ENCODE measurements at places on chromosomes 12 and 14. TPM values are rescaled to one million over a fixed set of nuclear protein-coding genes. Genes with fewer than 3 reads are reported as not detected.

- no peak for DNase-seq
Observed at GRCh38 chr14:67579040-67579439, 21.0 kb downstream of the PIGH start.

DNA sequence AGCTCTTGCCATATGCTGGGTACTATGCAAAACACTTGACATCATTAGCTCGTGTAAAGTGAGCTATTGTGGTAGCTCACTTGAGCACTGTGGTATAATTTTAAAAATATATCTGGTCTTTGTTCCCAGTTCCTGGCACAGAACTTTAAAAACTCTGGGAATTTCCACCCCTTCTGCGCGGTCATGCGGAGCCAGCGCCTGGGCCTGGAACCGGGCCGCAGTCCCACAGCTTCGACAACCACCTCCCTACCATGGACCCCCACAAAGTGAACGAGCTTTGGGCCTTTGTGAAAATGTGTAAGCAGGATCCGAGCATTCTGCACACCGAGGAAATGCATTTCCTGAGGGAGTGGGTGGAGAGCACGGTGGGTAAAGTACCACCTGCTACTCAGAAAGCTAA lies 123.1 kb downstream of the NUAK1 start:
- DNase-seq = no peak

DNA sequence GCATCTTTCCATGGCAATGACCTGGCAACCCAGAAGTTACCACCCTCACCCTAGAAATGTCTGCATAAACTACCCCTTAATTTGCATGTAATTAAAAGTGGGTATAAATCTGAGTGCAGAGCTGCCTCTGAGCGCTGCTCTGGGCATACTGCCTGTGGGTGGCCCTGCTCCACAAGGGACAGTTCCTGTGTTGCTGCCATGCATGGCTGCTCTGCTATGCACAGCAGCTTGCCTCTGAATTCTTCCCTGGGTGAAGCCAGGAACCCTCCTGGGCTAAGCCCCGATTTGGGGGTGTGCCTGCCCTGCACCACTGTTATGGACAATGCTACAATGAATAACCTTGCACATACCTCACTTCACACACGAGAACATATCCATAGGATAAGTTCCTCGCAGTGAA lies 35.7 kb upstream of the GPR132 start:
- no peak for DNase-seq

- DNase-seq = no peak
Observed at GRCh38 chr12:124853781-124854636, 9.7 kb downstream of the SCARB1 start.

GRCh38 chr14:93712079-93712837 lies 76.0 kb downstream of the PRIMA1 start:
- no peak for DNase-seq

- DNase-seq = no peak
Observed at GRCh38 chr14:85061256-85061655, 468.7 kb upstream of the FLRT2 start.

DNA sequence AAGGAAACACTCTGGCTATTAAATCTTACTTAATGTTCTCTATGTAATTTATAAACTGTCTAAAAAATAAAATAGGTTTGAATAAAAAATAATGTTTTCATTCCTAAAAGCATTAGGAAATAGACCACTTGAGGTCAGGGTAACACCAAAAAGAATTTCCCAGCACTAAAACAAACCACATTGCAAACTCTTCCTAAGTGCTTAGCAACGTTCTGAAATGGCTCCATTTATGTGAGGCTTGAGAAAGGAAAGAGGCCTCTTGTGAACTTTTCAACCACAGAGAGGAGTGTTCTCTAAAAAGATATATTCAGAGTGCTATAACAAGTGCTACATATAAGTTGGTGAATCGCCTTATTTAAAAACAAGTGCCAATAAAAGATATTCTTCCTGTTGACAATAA lies 42.7 kb downstream of the ALX1 start:
- no peak for DNase-seq

GRCh38 chr12:67714648-67715047 lies 66.1 kb downstream of the DYRK2 start:
- DNase-seq = no peak

- no peak for DNase-seq
Observed at GRCh38 chr12:84604551-84604950, 308.0 kb downstream of the SLC6A15 start.

- no peak for DNase-seq
Observed at GRCh38 chr12:52637299-52637698, 14.7 kb downstream of the KRT2 start.

DNA sequence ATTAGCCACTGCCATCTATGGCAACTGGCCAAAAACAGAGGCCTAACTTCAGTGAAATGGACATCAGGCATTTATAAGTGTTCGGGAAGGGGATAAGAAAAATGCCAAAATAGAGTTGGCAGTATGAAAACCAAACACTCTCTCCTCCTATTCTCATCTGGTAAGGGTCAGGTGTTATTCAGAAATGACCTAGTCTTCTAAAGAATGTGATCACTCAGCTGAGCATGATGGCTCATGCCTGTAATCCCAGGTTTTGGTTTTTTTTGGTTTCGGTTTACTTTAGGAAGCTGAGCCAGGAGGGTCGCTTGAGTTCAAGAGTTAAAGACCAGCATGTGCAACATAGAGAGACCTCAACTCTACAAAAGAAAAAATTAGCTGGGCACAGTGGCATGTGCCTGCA lies 170.3 kb downstream of the GRIN2B start:
- DNase-seq = no peak

DNA sequence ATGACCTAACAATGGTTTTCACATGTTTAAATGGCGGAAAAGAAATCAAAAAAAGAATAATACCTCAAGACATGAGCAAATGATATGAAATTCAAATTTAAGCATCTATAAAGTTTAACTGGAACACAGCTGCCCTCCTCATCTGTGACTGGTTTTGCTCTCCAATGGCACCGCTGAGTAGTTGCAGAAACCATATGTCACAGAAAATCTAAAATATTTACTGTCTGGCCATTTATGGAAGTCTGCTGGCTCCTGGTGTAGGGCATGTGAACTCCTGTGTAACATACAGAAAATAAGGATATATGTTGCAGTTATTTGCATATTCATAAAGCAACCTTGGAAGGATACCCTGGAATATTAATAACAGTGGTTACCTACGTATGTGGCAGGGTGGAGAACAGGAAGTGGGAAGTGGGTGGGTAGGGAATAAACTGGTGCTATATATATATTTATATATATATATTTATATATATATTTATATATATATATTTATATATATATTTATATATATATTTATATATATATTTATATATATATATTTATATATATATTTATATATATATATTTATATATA lies 48.4 kb downstream of the LTBP2 start:
- DNase-seq = no peak

- no peak for DNase-seq
Observed at GRCh38 chr12:50129290-50129689, 17.3 kb downstream of the COX14 start.

DNA sequence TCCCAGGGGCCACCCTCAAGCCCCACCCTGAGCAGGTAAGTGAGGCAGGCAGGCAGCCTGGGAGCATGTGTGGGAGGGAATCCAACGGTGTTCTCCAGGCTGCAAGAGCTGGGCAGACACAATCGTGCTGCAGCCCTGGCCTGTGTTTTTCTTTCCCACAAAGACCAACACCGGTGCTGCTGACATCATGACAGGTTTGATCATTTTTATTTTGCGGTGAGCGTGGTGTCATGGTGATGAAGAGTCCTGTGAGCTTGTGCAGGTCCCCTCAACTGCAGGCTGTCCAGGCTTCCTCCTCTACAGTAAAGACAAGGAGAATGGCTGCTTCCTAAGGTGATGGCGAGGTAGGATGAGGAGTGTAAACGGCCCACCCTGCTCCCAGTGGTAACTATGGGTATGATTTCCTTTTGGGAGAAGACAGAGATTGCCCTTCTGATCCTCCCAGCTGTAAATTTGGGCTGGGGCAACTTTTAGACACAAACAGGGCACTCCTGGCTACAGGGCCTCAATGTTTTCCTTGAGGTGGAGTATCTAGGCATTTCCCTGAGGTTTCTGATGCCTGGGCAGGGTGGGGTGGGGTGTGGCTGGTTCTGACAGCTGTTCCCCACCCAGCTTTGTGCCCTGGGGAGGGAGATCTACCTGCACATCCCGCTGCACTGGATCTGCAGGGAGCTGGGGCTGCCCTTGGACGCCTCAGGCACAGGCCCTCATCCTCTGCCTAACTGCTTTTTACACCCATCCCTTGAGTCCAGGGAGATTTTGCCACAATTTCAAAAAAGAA lies 109.1 kb downstream of the VCPKMT start:
- DNase-seq = no peak

- no peak for DNase-seq
Observed at GRCh38 chr14:39956372-39956771, 524.1 kb upstream of the FBXO33 start.

GRCh38 chr14:78608998-78609787 lies 439.0 kb downstream of the NRXN3 start:
- DNase-seq = no peak

- no peak for DNase-seq
Observed at GRCh38 chr14:97724265-97724731, 927.1 kb downstream of the VRK1 start.

- no peak for DNase-seq
Observed at GRCh38 chr14:61360796-61361525, 39.6 kb downstream of the PRKCH start.

- no peak for DNase-seq
Observed at GRCh38 chr14:98606041-98606640, 665.9 kb downstream of the BCL11B start.

- no peak for DNase-seq
Observed at GRCh38 chr12:89685363-89685972, 23.2 kb downstream of the ATP2B1 start.

DNA sequence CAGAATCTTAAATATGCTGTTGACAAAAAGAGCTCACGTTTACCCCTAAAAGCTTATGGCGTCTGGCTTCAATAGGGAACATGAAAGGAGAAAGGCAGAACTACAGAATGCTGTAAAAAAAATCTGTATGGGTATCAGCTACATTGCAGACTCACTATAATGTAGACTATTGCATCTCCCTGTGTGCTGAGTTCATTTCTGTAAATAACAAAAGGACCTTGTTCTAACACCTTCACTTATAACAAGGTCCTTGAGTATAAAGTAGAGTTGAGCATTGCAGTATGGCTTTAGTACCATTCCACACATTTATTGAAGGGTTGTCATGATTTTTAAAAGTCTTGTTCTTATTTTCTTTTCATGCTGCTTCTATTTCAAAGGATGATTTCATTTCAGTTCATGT lies 165.3 kb downstream of the NPAS3 start:
- no peak for DNase-seq

DNA sequence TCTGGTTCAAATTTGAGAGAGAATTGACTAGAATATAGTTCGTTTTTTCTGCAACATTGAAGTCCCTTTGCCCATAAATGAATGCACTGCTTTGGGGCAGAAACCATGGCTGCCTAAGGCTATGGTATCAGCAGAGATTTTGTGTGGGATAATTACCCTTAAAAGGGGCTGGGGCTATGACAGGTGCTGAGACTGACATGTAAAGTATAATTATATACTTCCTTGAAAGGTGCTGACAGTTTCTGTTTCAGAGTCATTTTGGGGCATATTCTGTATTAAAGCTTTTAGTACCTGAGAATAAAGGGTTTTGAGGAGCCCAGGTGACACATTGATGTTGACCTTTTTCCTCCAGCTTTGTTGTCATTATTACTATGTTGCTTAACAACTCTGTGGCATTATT lies 150.3 kb upstream of the PTPRQ start:
- DNase-seq = no peak

LTBR gene
- total RNA-seq = 26.2 TPM

IL31 gene
- total RNA-seq = not detected

ESPL1 gene
- 0.06 TPM for total RNA-seq

PRPF39 gene
- total RNA-seq = 8.8 TPM

NELL2 gene
- total RNA-seq = 1.2 TPM

TAS2R7 gene
- total RNA-seq = not detected

GYS2 gene
- total RNA-seq = not detected

TGM1 gene
- total RNA-seq = 0.95 TPM

IQSEC3 gene
- 2.2 TPM for total RNA-seq

All from heart left ventricle (tissue), 16 donors.